ENCODE measurements at places on chromosomes 4 and X. TPM values are rescaled to one million over a fixed set of nuclear protein-coding genes. Genes with fewer than 3 reads are reported as not detected.

Gene PDZD4
- total RNA-seq = not detected

Gene ASB5
- not detected for total RNA-seq

Gene PDCL2
- not detected for total RNA-seq

Gene SMR3B
- not detected for total RNA-seq

Gene SYP
- 0.31 TPM for total RNA-seq

Gene CYTL1
- total RNA-seq = 29.2 TPM

Gene CXorf51B
- not detected for total RNA-seq

Gene FAM184B
- total RNA-seq = not detected

Gene ZNF157
- not detected for total RNA-seq

Gene HOPX
- 1.1 TPM for total RNA-seq
